ENCODE measurements at places on chromosomes 16 and 17. TPM values are rescaled to one million over a fixed set of nuclear protein-coding genes. Genes with fewer than 3 reads are reported as not detected.

- peak; percentile 78 for DNase-seq
Observed at GRCh38 chr17:46212634-46213435, 19.6 kb upstream of the KANSL1 start.

GPR142 gene
- polyA plus RNA-seq, result not detected

DNA sequence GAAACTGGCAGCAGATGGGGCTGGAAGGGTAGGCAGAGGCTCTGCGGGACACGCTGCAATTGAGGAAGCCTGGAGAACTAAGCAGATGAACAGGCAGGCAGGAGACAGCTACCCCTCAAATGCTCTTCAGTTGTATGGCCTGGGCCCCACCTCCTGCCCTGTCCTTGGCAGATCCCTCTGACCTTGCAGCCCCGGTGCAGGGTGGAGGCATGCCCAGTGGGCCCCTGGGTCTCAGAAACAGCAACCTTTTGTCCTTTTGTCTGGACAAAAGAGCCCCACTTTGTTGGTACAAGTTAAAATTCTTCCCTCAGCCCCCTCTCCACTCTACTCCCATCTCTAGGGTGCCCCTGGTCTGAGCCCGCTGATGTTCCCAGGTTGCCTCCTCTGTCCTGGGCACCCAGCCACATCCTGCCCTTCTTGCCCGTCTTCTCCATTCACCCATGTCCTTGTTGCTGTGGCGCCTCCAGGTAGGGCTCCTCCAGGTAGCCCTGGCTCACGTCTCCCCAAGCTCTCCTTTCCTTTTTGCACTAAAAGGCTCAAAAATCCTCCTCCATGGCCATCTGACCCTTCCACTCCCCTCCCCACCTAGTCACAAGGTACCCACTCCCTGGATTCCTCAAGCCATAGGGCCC, 136.8 kb downstream of the CLEC16A start:
- DNase-seq, result no peak

KRTAP4-11 gene
- polyA plus RNA-seq, result not detected

CCL17 gene
- polyA plus RNA-seq, result not detected

- DNase-seq, result peak; percentile 50
Observed at GRCh38 chr17:65664266-65664665, 102.8 kb upstream of the AXIN2 start.

ZP2 gene
- polyA plus RNA-seq, result not detected

DNA sequence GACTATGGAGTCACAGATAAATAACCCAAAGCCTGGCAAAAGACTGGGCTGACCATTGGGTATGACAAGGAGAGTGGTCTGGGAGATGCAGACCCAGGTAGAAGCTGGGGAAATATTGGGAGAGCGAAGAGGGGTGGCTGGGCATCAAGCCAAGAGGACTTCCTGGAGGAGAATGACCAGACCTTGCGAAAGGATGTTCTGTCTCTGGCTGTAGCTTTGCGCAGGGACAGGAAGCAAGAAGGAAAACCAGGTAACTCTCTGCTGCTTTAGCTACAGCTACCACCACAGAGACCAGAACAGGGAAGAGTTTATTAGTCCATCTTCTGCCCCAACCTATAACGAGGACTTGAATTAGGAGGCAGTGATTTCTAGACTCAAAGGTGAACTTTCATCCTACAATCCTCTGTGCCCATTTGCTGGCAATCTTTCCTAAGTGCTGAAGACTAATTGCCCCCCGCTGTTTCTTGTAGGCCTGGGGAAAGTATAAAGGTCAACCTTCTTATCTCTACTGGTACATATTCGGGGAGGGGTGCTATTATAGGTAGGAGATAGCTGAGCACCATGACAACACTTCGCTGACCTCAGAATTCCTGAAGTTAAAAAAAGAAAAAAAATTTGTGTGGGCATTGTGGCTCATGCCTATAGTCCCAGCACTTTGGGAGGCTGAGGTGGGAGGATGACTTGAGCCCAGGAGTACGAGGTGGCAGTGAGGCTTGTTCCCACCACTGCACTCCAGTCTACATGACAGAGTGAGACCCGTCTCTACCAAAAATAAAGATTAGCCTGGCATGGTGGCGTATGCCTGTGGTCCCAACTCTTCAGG, 19.1 kb upstream of the KIFC3 start:
- no peak for DNase-seq

- no peak for DNase-seq
Observed at GRCh38 chr17:1126250-1126797, 53.5 kb downstream of the ABR start.

DNA sequence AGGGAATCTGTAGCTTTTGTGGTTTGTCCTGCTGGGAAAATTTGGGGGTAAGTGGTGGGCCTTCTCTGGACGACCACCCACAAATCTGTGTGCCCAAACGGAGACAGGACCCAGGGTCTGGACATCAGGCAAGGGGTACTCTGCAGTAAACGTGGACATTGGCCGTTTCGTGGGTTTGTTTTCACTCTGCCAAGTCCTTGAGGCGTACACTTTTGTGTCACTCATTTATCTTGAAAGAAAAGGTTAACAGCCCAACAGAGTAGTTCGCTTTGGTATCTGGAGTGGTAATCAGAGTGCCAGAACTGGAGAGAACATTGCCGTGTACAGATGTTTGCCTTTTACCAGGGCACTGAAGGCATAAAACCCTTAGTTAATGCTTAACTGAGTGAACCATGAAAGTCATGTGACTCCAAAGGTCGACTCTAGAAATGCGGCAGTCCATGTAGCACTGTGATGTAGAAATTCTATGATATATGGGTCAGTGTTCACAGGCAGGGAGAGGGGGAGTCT, 15.4 kb downstream of the NAA60 start:
- DNase-seq, result peak; percentile 39

SDR42E1 gene
- 1.0 TPM for polyA plus RNA-seq

KRT33B gene
- polyA plus RNA-seq, result not detected

- DNase-seq, result no peak
Observed at GRCh38 chr16:66026211-66026610, 340.3 kb upstream of the CDH5 start.

DNA sequence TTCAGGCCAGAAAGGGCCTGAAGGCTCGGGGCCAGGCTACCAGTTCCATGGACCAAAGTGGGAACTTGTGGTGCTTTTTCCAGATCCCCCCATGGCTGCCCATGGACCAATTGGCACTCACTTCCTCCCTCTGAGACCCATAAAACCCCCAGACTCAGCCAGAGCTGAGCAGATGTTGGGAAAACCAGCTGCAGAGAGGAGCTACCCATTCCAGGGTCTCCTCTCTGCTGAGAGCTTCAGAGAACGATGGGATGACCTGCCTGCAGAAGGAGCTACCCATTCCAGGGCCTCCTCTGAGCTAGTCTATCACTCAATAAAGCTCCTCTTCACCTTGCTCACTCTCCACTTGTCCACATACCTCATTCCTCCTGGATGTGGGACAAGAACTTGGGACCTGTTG, 52.2 kb upstream of the MED9 start:
- DNase-seq, result no peak

TP53TG3D gene
- polyA plus RNA-seq, result 0.28 TPM

DNA sequence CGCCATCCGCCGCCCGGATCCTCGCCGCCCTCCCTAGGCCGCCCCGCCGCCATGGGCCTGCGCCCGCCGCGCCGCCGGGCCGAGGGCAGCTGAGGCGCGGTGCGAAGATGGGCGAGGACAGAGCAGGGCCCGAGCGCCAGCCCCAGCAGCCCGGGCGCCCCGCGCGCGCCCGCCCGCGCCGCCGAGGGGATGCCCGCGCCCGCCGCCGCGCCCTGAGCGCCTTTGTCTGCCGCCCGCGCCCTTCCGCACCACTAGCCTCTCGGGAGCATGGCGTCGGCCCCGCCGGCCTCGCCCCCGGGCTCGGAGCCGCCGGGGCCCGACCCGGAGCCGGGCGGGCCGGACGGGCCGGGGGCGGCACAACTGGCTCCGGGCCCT, 278 bp downstream of the RAB11FIP3 start:
- DNase-seq, result no peak

DNA sequence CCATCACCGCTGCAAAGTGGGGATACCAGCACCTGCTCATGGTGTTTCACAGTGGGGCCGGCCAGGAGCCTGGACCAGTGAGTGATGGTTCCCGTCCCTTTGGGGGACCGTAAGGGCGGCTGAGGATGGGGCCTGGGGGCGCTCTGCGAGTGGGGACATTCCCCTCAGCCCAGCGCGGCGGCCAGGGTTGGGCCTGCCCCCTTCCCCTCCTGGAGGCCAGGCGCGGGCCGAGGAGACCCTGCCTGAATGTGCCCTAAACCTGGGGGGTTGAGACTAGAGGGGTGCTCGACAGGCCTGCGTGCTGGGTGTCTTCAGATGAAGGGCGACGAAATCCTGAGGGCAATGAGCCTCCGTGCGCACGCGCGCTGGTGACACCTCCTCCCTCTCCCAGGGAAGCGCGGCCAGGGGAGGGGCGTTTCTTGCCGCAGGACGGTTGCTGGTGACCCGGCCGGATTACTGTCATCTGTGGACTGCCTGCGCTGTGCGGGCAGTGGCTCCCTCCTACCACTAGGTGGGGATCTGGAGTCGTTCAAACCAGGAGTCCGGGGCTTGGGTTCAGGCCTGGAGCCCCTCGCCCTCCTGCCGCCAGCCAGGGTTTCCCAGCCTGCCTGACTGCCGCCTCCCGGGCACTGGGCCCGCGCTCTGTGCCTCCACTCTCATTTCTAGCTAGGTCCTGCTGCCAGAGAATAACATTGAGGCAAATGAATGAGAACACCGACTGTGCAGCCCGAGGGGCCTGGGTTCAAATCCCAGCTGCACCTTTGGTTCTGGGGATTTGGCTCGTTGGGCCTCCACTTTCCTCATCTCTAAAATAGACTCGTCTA, 17.1 kb downstream of the TBX2 start:
- DNase-seq, result peak; percentile 81

- DNase-seq, result no peak
Observed at GRCh38 chr17:65290616-65291015, 153.4 kb downstream of the RGS9 start.

DNA sequence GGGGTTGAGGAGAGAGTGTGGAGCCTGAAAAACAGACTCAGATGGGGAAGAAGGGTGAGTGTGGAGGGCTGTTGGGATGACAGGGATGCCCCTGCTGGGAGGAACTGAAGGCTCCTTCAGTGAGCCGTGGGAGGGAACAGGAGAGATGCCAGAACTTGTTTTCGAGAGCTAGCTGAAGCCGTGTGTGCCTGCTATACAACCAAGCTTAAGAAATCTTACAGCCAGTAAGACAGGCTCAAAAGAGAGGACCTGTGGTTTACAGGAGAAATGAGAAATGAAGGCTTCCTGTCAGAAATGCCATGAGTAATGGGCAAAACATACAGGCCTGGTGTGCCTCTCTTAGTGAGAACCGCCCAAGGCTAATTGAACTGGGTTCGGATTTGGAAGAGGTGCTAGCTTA, 99.6 kb downstream of the SPACA3 start:
- DNase-seq, result peak; percentile 63

DNA sequence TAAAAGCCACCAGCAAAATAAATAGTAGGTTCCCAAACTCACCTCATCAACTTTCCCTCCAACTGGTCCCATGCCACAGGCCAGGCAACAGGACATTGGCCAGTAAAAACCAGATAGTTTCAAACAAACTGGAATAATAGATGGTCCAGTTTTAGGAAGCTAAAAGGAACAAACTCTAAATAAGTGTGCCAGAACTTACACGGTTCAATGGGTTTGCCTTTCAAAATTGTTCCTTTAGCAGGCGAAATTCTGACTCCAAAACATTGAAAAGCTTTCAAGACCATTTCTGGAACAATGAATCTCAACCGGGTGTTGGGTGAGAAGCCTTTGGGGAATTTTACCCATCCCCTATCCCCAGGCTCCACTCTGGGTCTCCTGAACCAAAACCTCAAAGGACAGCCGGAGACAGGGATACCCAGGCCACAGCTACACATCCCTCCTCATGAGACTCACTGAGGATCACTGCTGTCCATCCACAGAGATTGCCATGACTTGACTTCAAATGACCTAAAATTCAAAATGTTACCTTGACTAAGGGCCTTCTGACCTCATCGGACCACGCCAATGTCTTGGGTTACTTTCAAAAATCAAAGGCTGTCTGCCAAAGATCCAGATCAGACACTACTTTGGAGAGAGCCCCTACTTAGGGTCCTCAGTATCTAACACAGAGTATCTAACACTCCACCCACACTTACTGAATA, 13.0 kb downstream of the AXIN2 start:
- no peak for DNase-seq

KCNH4 gene
- 0.03 TPM for polyA plus RNA-seq

DNA sequence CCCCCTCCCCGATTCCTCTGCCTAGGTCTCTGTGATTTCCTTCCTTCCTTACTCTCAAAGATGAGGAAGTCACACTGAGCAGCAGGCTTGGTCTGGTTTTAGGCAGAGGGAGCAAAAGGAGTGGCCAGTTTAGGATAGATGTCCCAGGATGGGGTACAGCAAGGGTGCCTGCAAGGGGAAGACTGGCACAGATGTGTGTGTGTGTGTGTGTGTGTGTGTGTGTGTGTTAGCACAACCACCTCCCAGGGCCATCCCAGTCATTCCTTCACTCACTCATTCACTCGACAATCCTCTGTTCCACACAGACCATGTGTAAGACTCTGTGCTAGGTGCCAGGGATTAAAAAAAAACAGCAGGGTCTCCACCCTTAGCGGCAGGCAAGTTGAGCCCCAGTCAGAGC, 35.9 kb downstream of the TMEM132E start:
- DNase-seq, result no peak

FAM234A gene
- polyA plus RNA-seq, result 64.8 TPM

DNA sequence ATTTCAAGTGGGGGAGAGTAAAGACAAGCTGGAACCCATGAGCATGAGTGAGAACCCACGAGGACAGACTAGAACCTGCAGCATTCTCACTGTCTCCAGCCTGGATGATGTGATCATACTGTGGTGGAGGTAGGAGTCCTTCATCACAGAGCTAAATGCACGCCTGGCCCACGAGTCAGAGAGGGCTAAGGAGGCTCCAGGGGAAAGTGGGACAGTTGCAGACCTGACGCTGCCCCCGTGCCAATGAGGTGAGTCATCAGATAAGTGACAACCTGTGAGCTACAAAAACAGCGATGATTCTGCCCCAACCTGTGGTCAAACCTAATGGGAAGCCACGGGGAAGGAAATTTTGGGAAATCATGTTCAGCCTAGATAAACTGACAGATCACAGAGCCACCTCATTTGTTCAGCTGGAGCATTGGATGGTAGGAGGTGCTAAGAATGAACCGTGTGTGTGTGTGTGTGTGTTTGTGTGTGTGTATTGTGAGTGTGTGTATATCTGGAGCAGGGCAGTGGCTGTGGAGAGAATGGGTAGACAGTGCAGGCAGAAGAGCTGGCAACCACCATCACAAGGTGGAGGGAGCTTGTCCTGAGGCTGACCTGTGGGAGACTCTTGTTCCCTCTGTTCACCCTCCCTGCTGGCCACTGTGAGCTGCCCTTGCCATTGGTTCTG, 131.8 kb downstream of the UTP18 start:
- no peak for DNase-seq

PRRT2 gene
- 1.3 TPM for polyA plus RNA-seq

CDH15 gene
- polyA plus RNA-seq, result 0.14 TPM

GRCh38 chr16:85220964-85221731, 108.9 kb upstream of the CIBAR2 start:
- no peak for DNase-seq

- DNase-seq, result peak; percentile 37
Observed at GRCh38 chr17:58643147-58643546, 48.7 kb downstream of the TEX14 start.

- no peak for DNase-seq
Observed at GRCh38 chr16:21227866-21228265, 5.6 kb upstream of the ANKS4B start.
